LNCaP clone FGC (cell line): ENCODE measurements at places on chromosomes 2 and 18.
A peak's percentile ranks its signal among the peaks of the same experiment; 100 is the strongest.

DNA sequence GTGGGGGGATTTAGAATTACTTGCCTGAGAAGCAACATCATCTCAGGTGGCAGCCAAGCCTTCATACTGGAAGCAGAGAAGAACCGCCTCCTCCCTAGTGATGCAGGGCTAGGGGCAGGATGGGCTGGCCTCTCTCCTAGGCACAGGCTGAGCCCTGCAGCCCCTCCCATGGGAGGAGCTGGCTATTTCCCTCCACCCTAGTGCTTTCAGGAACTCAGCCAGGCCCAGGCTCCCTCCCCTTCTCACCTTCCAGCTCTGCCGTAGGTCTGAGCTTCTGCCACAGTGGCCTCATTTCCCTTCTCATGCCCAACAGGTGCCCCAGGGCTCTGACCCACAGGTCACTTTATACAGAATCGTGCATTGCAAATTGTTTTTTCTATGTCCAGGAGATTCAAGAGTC, 31.0 kb downstream of the CENPA start:
- no peak for DNase-seq

DNA sequence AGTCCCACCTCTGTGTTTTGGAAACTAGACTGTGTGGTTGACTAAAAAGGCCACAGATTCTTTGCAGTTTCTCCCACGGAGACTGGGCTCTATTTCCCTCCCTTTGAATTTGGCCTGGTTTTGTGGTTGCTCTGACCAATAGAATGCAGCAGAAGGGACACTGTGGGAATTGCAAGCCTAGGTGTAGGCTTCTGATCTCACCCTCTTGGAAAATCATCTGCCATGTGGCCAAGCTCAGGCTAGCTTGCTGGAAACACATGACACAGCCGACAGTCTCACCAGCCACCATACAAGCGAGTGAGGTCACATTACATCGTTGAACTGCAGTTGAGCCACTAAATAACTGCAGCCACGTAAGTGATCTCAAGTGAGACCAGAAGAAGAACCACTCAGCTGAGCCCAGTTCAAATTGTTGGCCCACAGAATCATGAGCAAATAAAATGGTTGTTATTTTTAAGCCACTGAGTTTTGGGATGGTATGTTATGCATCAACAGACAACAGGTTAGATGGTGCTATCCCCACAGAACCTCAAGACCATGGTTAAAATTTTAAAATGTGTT, 319.1 kb upstream of the MEX3C start:
- no peak for DNase-seq

DNA sequence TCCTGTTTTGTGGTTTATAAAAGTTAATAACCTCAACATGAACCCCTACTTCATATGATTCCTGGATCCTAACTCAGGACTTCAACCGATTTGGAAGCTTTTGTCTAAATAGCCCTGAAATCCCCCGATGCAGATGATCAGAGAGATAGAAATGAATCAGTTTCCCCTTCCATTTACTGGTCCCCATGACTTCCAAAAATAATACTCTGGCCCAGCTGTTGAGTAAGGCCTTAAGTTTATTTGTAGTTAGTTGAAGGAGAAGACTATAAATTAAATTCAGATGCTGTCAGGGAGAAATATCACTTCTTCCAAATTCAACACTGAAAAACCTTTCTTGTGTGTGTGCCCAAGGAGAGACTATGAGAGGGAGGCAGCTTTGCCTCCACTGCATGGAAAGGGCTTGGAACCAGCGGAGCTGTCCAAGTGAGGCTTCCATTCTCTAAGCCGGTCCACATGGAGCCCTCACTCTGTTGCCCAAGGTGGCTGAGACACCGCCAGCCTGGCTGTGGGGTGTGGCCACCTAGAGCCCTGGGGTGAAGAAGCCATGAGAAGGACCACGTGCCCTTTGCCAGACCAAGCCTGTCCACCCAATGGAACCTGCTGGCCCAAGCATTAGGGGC, 53.6 kb downstream of the PIEZO2 start:
- no peak for DNase-seq

DNA sequence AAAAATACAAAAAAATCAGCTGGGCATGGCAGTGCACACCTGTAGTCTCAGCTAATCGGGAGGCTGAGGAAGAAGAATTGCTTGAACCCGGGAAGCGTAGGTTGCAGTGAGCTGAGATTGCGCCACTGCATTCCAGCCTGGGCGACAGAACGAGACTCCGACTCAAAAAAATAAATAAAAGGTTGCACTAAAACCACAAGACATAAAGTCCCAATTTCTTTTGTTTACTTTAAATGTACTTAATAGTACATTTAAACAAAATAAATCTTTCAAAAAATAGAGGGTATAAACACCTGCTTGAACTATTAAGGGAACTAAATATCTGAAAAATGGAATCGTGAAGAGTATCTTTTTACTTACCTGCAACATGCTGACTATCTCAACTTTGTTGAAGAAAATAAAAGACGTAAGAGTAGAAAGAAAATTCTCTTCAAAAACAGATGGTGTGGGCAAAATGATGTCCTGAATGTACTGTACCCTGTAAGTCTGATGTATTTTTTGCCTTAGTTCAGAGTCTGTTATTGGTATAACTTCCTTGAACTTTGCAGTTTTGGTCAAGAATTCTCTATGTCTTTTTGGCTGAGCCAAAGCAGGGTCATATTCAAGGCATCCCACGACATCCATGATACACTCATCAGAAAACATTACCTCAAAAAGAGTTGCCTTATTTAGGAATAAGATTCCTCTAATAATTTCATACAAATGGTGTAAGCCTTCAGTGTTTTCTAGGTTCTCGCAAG, 19.2 kb downstream of the PPP4R3B start:
- no peak for DNase-seq

- DNase-seq, result no peak
These were observed 227.5 kb downstream of the GULP1 start for GRCh38 chr2:188519136-188519535.

- DNase-seq, result no peak
These were observed 112.0 kb downstream of the MBP start for GRCh38 chr18:77020561-77020960.

GRCh38 chr18:24126155-24126961, 12.5 kb upstream of the CABYR start:
- no peak for DNase-seq

- no peak for DNase-seq
These were observed 57.2 kb downstream of the CTDP1 start for GRCh38 chr18:79736846-79737245.

DNA sequence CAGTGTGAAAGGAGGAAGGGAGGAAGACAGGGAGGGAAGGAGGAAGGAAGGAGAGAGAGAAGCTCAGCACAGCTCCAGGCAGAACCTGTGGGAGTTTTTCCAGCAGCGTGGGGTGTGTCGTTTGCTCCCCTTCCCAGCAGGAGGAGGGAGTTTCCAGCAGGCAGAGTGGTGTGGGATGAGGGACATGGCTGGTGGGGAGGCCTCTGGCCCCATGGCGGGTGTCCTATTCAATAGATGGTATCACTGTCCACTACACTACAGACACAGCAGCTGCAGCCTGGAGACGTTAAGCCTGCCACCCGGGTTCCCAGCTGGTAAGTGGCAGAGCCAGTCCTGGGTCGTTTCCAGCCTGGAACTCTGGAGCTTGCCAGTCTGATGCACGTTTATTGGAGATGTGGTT, 44.7 kb downstream of the GLI2 start:
- peak; percentile 63 for DNase-seq

DNA sequence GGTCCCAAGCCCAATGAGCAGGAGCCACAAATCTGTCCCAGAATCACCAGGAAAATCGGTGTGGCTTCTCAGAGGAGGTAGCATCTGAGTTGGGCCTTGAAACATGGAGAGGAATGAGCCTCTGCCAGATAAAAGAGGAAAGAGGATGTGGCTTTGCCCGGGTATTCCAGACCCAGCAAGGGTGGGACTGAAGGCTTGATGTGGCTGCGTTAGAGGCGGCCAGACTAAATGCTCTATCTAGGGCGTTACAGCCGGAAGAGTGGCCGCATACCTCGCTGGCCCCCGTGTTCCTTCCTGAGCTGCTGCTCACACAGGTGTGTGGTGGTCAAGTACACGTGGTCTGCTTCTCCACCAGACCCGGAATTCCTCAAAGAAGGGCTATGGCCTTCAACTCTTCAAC, 33.9 kb upstream of the POMC start:
- DNase-seq, result no peak

DNA sequence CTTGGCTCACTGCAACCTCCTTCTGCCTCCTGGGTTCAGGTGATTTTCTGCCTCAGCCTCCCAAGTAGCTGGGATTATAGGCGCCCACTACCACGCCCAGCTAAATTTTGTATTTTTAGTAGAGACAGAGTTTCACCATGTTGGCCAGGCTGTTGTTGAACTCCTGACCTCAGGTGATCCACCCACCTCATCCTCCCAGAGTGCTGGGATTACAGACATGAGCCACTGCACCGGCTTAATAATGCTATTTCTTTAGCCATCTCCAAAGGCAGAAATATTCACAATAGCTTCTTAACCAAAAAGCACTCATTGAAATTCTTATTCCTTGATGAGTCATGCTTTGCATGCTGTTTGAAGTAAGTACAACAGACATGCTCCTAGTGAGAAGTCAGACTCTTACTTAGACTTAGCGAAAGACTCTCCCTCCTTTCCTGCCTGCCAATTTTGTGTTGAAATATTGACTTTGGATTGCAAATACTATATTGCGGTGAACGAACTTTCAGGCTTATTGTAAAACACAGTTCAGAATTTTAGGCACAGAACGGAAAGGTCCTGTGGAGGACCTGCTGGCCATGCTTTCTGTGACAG, 4.4 kb downstream of the ACTR3 start:
- peak; percentile 67 for DNase-seq

GRCh38 chr18:4931209-4931608, 265.8 kb downstream of the AKAIN1 start:
- no peak for DNase-seq

GRCh38 chr2:166614029-166614428, 120.0 kb upstream of the SCN7A start:
- DNase-seq, result no peak

- DNase-seq, result no peak
These were observed 164.8 kb downstream of the METTL4 start for GRCh38 chr18:2406544-2406943.

DNA sequence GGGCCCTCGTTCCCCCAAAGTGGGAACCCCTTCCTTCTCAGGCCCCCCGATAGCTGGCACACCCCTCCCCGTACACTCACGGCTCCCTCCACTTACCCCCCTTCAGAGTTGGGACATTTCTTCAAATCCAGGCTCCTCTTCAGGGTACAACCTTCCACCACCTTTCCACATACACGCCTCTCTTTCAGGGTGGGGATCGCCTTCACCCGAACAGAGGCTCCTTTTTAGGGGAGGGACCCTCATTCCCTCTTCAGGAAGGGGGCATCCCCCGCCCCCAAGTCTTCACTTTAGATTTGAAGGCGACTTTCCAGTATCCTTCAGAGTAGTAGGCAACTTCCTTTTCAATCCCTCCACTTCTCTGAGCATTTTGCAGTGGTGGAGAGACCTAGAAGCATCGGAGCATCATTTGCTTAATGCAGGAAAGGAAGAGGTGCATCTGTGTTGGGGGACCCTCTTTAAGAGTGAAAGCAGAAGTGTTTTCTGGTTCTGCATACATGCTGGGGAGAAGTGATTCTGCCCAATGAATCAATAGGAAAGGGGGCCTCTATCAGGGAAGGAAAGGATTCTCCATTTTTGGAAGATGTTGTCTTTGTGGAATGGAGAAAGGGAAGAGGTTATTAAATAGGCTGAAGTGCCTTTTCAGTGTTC, 845 bp downstream of the EML4 start:
- no peak for DNase-seq

GRCh38 chr2:82731824-82732223, 1727.3 kb downstream of the SUCLG1 start:
- DNase-seq, result peak; percentile 89

DNA sequence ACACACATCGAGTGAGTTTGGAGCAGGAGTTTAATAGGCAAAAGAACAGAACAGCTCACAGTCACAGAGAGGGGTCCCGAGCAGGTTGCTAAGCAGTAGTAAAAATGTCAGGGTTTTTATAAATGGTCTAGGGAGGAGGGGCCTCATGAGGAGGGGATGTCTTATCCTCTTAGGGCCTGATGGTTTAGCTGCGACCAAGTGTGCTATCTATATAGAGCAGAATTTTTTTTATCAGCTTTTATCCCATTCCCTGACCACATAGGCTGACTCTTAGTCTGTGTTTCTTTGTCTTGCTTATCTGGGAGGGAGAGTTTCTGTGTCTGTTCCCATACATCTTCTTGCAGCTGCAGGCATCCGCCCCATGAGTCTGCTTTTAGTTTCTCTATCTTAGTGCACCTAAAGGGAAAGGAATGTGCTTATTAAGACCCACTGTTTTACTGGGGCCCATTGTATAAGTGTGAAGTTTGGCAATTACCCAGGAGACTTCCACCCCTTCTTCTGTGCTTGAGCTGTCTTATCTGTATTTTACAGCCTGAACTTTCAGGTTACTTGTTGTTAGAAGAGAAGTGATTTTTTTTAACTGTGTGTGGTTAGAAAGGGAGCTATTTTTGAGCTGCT, 30.4 kb upstream of the GMCL1 start:
- no peak for DNase-seq

GRCh38 chr2:99420751-99421299, 69.0 kb downstream of the REV1 start:
- no peak for DNase-seq

GRCh38 chr18:49168281-49168985, 217.7 kb upstream of the SMAD7 start:
- no peak for DNase-seq

DNA sequence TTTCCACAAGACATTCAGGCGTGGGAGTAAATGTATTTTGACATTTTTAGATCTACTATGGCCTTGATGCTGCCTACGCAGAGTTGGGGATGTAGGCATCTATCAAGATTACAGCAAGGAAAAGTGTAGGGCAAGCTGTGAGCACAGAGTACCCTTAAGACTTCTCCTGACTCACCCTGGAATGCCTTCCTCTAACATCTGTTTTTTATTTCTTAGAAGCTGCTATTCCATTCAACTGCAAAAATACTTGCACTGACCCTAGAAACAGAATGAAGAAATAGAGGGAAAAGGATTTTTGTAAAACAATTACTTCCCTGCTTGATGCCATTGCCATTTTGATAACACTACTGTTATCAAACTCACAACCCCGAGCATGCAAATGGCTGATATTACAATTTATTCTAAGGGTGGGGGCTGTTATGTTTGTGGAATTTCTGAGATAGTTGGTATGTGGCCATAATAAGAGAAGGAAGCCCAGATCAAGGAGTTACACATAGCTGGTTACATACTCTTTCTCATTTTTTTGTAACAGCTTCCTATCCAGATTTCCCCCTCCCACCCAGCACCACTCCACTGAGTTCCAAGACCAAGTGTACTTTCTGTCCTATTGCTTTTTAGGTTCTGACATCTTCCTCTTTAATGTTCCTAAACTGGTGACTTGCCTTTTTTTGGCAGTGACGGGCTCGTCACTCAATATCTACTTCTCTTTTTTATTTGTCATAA, 6.0 kb upstream of the ROCK1 start:
- DNase-seq, result no peak

DNA sequence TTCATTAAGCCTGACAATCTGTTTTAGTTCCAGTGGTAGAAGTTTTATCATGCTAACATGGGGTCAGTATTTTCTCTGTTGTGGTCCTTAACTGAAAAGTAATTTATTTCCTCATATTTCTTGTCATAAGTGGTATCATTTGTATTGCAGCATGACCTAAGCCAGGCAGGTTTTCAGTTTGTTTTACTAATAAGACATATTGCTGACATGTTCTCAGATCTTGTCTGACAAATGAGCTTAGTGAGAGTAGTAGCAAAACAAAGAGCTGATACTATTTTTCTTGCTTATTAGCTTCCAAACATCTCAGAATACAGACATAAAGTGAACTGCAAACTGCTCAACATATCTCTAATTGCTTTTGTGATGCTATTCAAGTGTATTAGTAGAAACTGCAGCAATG, 293.6 kb downstream of the DSEL start:
- no peak for DNase-seq
